ENCODE measurements at places on chromosomes 13 and 19.

DNA sequence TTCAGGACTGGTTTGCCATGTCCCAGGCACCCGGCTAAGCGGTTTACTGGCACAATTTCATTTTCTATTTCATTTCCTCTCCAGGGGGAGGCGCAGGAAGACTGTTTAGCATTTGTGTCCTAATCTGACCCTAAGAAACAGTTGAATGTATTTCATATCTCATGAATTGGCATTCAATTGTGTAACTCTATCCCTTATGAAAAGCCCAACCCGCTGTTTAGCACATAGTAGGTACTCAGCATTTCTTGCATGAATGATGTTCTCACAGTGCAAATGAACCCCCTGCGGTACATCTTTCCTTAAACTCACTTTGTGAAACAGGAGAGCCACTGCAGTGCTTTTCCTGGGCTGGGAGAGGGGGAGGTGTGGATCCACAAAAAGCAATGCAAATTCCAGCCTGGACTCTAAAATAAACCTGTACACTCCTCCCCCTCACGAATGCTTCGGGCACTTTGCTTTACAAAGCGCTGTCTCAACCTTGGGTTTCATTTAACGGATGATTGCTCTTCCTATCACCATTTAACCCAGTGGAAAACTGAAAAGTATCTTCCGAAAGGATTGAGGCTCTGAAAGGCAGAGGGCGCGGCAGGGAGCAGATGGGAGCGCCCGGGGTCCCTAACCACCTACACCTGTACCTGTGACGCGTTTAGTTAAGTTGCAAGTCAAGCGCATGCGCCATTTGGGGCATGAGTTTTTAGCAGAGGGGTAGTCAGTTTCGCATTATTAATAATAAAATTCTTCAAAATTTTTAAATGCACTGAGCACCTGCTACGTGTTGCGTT, 1.2 kb upstream of the EEF2 start:
- no peak for DNase-seq

GRCh38 chr13:107208889-107209288, 641.0 kb upstream of the ARGLU1 start:
- DNase-seq = no peak

DNA sequence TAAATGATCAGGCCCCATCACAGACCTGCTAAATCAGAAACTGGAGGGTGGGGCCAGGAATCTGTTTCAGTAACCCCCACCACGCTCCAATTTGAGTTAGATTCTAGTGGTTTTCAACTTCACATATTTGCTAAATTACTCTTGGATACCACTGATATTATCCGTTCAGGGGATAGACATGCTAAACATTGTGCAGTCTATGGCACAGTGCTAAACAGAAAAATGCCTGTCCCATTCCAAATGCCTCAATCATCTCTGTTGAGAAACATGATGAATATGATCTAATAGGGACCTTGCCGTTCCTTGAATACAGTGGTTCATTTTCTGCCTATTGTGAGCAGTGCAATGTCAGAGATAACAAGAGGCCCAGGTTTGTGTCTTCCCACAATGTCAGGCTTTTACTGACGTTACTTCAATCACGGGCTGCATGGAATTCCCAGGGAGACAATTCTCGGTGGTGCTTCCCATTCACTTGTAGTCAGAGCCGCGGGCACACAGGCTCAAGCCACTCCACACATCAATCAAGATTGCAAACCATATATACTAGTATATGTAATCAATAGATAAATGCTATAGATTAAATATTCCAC, 52.7 kb downstream of the MYO16 start:
- no peak for DNase-seq

- DNase-seq = no peak
Observed at GRCh38 chr13:64186503-64187250, 2771.0 kb upstream of the PCDH20 start.

DNA sequence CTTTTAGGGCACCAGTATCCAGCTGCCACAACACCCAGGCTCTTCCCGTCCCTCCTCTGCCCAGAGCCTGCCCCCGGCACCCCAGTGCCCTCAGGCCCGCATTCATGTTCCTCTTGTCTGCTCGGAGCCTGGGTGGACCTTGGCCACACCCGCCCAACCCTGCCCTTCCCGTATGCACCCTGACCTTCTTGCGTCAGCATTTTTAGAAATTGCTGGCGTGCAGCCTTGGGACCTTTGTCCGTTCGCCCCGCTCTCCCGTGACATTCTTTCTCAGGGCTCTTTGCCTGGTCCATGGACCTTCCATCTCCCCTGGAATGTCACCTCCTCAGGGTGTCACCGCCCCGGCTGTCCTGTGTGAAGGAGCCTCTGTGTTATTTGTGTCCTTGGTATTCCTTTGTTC, 7.6 kb downstream of the NUCB1 start:
- DNase-seq = no peak

GRCh38 chr13:35471706-35472322, 4.7 kb downstream of the MAB21L1 start:
- DNase-seq = no peak

- DNase-seq = no peak
Observed at GRCh38 chr13:48501705-48502104, 31.2 kb downstream of the RCBTB2 start.

DNA sequence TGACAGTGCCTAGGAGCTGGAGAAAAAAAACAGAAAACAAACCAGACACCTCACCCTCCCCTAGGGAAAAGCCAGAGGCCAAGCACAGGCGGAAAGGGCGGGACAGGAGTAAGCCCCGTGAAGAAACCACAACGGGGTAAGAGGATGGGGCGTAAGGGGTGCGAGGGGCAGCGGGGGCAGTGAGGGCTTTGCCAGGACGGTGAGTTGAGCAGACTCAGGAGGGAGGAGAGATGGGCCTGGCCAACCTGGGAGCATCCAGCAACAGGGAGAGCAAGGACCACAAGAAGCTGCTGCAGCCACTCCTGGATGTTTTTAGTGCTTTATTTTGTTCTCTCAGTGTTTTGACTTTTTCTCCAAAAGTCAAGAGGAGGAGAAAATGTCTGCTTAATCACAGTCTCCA, 114.1 kb upstream of the SOX1 start:
- no peak for DNase-seq

DNA sequence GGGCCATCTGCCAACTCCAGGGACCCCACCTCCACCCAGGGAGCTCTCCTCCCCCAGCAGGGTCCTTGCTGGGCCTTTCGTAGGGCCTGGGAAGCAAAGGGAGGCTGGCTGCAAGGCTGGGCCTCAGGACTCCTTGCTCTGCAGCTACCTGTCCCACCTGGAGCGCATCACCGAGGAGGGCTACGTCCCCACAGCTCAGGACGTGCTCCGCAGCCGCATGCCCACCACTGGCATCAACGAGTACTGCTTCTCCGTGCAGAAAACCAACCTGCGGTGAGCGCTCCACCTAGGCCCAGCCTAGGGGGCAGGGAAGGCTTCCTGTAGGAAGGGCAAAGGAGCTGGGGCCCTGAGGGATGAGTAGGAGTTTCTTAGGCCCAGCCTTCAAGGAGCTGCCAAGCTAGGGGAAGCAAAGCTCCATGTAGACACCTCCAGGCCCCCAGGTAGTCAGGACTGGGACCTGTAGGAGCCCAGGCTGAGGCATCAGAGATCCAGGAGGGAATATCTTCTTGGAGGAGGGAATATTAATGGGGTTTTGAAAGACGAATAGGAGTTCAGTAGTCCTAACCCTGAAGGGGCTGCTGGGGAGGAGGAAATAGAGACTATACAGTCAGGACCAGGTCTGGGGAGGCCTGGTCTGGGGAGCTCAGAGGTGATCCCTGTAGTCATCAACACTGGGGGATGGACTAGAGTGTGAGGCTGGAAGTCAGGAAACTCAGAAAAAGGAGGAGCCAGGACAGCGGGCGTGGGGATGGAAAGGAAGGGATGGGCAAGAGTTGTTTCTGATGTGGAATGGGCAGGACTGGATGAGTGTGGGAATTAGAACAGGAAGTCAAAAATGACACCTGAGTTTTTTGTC, 16.0 kb downstream of the GNA15 start:
- no peak for DNase-seq

- DNase-seq = no peak
Observed at GRCh38 chr13:110323172-110323891, 16.2 kb downstream of the COL4A2 start.

DNA sequence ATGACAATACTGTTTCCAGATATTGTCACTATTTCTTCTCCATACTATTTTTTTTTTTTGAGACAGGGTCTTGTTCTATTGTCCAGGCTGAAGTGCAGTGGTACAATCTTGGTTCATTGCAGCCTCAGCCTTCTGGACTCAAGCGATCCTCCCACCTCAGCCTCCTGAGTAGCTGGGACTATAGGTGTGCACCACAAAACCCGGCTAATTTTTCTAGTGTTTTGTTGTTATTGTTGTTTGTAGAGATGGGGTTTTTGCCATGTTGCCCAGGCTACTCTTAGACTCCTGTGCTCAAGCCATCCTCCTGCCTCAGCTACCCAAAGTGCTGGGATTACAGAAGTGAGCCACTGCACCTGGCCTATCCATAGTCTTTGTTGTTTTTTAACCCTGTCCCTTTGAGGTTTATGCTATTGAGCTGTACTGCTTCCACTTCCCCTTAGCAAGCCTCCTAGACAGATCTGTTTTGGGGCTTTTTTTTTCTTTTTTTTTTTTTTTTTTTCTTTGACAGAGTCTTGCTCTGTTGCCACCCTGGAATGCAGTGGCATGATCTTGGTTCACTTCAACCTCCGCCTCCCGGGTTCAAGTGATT, 27.6 kb upstream of the MAP3K10 start:
- DNase-seq = no peak

- DNase-seq = no peak
Observed at GRCh38 chr13:87666831-87667230, 4.3 kb upstream of the SLITRK5 start.

- DNase-seq = no peak
Observed at GRCh38 chr13:80946008-80946802, 605.3 kb upstream of the SPRY2 start.

- DNase-seq = no peak
Observed at GRCh38 chr13:71626421-71627117, 240.4 kb downstream of the DACH1 start.

GRCh38 chr19:13334801-13335481, 171.3 kb downstream of the CACNA1A start:
- no peak for DNase-seq

DNA sequence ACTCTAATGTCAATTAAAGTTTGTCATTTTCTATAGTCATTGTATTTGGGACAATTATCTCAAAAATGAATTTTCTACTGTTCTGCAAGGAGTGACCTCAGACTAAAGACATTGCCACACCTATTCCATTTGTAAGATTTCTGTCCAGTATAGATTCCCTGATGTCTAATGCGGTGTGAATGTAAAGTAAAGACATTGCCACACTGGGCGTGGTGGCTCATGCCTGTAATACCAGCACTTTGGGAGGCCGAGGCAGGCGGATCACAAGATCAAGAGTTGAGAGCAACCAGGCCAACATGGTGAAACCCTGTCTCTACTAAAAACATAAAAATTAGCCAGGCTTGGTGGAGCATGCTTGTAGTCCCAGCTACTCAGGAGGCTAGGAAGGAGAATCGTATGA, 13.8 kb upstream of the ZNF83 start:
- DNase-seq = no peak

Data from esophagus squamous epithelium (tissue), 5 donors.